ENCODE measurements at places on chromosomes 2 and 18. TPM values are rescaled to one million over a fixed set of nuclear protein-coding genes. Genes with fewer than 3 reads are reported as not detected.

GDF7 gene
- polyA plus RNA-seq: 0.13 TPM

TUBA4B gene
- polyA plus RNA-seq: not detected

FBXO48 gene
- 2.5 TPM for polyA plus RNA-seq

SEH1L gene
- polyA plus RNA-seq: 32.2 TPM

Measured in large intestine (tissue), 12 donors.